ENCODE measurements at places on chromosomes 12 and 14.

- DNase-seq: no peak
Observed at GRCh38 chr14:54813081-54813480, 89.5 kb downstream of the GCH1 start.

DNA sequence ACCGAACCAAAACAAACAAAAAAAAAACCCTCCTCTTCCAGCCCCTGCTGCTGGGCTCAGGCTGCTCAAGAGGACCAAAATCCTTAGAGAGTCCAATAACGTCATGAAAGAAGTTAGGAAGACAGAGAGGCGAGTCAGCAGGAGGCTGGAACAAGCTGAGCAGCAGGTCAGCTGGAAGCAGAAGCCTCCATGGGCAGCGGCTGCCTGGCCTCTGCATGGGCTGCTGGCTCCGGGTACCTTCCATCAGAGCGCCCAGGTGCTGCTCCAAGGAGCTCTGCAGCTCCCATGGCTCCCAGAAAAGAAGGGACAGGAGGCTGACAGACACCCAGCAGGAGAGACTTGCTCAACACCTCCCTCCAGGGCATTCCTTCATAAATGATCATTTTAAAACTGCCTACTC, 3.2 kb upstream of the KRT2 start:
- no peak for DNase-seq

GRCh38 chr12:1007994-1008393, 17.0 kb downstream of the ERC1 start:
- no peak for DNase-seq

DNA sequence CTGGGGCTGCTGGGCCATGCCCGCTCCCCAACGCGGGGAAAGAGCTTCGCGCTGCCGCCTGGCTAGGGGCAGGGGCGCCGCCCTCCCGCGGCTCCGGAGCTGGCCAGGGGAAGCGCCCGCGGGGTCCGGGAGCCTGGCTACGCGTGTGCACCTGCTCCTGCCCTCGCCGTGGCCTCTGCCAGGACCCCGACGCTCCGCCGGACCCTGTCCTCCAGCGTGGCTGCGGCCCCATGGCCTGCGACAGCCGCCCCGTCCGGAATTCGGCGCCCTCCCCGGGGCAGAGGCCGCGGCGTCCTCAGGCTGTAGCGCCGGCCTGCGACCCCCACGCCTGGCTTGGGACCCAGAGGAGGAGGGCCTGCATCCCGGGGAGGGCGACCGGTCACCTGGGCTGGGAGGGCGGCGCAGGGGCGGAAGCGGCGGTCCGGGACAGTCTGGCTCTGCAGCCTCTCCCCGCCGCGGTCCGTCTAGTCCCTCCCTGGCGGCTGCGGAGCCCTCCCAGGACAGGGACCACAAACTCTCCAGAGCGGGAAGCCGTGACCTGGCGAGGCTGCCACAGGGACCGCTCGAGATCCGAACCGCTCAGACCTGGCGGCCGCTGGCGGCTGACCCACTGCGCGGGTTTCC, 85.6 kb downstream of the ALG10 start:
- DNase-seq: no peak

- peak; percentile 34 for DNase-seq
Observed at GRCh38 chr14:59190372-59190771, 1.9 kb downstream of the DAAM1 start.

GRCh38 chr14:77139540-77140358, 1.8 kb downstream of the ZDHHC22 start:
- DNase-seq: no peak

- DNase-seq: no peak
Observed at GRCh38 chr14:56005191-56006053, 112.8 kb upstream of the PELI2 start.

- no peak for DNase-seq
Observed at GRCh38 chr12:52073531-52074381, 4.0 kb downstream of the ATG101 start.

DNA sequence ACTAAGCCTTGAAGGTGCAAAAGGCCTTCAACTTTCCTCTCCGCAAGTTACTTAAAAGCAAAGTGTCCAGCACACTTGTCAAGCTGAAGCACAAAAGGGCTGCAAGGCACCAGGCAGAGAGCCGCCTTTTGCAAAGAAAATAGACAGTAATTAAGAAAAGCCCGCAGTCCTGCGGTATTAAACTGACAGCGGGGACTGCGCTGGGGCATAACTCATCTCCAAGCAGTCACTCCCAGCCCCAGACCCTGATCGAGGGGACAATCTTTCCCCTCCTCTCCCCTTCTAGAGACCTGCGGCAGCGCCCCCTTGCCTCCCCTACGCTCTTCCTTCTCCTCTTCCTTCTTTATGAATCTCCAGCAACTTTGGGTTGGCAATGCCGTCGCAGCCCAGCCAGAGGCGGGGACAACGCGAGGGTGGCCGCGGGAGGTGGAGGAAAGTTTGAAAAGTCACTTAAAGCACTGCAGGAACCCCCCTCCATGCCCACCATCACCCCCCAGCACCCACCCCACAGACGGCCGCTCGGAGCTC, 200.9 kb upstream of the CAND1 start:
- DNase-seq: no peak

DNA sequence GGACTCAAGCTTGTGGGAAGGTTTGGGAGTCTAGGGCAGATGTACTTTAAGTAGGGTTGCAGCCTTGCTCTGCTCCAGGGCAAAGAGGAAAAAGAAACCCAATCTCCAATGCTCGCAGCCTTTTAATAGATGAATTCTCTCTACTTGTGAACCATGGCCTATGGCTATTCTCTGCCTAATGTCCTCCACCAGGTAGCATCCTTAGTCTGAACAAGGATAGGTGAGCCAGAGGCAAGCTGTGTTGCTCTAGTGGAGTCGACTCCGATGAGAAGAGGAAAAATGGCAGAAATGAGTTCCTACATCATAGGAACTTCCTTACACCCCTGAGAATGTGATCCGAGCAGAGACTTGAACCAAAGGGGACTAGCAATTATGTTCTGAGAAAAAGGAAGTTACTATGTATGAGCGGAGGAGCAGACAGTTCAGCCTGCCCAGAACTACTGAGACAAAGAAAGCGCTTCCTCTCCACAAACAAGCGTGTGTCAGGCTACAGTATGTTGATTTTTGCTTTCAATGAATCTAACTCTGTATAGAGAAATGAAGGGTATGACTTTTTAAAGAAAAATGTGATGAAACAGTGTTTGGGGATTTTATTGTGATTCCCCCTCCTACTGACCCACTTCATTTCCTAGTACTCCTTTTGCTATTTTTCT, 153.6 kb upstream of the ARID2 start:
- DNase-seq: no peak

DNA sequence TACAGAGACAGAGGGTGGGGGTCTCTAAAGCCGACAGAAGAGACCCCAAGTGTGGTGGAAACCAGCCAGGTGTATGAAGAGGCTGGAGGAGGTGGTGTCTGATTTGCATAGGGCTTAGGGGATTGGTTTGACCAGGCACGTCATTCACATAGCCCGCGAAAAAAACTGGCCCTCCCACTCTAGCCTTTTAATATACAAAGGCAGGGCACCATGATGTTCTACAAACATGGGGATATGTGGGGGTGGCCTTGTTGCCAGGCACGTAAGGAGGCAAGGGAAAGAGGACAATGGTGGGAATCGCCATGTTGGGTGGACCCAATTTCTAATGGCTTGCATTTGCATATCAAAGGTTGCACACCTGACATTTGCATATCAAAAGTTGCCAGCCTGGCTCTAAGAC, 13.2 kb downstream of the LALBA start:
- no peak for DNase-seq

GRCh38 chr14:85487215-85487614, 42.7 kb upstream of the FLRT2 start:
- DNase-seq: no peak

DNA sequence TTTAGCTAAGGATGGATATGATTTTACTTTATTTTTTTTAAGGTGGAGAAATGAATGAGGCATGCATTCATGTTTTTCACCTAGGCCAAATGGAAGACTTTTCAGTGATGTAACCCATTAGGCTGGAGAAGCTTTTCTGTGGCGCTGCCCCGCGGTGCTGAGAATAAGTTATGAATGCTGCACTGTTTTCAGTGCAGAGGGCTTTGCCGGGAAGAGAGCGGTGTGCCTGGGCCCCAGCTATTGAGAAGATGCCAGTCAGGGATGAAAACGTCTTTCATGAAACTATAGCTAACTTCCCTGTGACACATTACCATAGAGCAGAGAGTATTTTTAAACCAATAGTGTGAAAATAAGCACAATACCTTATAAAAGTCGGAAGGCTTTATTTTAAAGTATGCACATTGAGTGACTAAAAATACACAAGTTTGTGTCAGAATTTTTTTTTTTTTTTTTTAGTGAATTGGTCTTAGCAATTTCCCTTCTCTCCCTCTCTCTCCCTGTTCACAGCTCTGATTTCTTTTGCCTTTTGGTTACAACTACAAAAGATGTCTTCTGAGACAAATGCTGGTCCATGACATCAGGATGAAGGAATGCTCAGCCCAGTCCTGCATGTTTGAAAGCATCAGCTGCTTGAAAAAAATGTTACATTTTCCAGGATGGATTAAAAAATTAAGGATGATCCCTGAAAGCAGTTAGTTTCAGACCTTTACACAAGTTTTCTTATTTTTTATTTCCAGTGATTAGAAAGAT, 48.3 kb downstream of the NPAS3 start:
- DNase-seq: no peak

DNA sequence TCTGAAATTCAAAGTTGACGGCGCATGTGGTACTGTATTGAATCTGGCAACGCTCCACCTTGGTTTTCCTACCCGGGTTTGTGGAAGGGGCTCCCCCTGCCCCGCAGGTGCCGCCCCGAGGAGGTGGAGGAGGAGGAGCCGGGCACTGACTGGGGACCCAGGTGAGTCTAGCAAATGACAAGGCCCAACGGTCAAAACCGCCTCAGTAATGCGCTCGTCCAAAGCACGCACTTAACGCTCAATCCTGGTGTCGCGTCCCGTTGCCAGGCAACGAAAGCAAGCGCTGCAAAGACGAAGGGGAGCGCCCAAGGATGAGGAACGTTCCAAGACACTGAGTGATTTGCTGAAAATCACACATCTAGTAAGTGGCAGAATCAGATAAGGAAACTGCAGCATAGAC, 24.0 kb upstream of the CLEC4E start:
- no peak for DNase-seq

- DNase-seq: no peak
Observed at GRCh38 chr12:59867055-59867454, 271.2 kb downstream of the SLC16A7 start.

GRCh38 chr12:83807871-83808270, 1104.7 kb downstream of the SLC6A15 start:
- DNase-seq: no peak

DNA sequence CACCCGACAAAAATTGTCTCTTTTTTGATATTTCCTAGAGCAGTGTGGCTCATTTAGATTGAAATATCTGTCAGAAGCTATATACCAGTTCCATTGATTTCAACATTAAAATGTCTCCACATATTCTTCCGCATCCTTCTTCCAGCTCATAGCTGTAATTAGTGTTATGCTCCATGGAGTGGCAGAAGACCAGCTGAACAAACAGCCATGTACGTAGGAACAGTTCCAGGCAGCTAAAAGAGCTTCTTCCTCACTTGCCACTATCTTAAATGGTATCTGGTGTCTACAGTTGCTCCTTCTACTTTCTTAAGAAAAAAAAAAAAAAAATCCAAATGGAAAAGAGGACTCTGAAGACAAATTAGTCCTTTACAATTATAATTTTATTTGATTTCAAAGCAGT, 848.0 kb downstream of the DIO2 start:
- no peak for DNase-seq
